NCI-H1417 (cell line): ENCODE measurements at places on chromosomes 6 and 20.

DNA sequence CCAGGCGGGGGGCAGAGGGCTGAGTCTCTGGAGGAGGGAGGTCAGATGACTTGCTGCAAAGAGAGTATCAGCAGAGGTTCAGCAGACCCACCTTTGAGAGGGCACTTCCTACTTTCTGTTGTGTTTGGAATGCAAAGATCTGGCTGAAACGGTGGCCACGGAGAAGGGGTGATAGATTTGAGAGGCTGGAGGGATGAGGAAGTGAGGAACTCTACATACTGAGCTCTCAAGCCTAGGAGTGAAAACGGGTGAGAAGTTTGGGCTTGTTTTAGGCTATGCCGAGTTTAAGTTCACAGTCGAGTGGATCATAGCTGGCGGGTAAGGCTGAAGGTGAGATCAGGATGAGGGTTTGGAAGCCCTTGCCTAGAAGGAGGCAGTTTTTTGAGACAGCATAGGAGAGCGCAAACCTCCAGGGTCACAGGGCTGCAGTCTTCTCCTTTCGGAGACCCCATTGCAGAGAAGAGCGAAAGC, 477 bp upstream of the ITPA start:
- no peak for DNase-seq

DNA sequence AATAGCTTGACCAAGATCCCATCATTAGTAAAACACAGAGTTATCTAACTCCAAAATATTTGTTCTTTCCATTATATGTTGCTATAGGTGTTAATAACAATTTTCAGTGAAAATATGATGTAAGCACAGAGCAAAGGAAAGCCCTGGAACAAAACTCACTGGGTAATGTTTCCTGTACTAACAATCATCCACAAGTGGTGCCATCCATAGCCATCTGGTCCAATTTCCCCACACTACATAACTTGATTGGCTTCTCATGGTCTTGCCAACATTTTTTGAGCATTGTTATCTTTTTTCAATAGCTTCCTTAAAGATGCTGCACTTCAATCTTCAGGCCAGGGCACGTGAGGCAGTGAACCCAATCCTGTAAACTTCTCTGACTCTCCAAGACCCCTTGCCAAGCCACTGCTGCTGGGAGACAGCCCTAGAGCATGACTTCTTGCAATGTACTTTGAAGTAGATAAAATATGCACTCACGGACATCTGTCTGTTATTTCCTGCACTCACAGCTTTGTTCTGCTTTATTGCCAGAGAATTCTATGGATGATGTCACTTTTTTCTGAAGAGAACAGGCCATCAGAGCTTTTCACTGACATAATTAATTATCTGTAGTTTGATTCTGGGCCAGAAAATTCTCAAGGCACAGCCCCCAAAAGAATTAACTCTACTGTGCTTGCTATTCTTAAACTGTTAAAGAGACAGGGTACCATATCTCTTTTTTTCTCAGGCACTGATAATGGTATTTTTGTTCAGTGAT, 97.5 kb upstream of the TMEM30A start:
- DNase-seq: no peak

GRCh38 chr6:13466304-13467215, 20.8 kb downstream of the GFOD1 start:
- no peak for DNase-seq

DNA sequence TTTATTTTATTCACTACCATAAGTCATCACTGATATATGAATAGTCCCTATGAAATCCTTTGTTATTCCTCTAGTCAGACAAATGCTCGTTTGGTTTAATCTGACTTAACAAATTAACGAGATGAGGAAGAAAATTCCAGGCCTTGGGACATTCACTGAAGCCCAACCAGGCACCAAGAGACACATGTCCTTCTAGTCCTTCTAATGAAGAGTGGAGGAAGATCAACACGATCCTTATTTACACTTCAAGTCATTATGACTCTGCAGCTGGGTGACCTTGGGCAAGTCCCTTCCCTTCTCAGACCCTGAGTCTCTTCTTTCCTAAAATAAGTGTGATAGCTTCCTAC, 117.5 kb downstream of the CEBPB start:
- DNase-seq: no peak

DNA sequence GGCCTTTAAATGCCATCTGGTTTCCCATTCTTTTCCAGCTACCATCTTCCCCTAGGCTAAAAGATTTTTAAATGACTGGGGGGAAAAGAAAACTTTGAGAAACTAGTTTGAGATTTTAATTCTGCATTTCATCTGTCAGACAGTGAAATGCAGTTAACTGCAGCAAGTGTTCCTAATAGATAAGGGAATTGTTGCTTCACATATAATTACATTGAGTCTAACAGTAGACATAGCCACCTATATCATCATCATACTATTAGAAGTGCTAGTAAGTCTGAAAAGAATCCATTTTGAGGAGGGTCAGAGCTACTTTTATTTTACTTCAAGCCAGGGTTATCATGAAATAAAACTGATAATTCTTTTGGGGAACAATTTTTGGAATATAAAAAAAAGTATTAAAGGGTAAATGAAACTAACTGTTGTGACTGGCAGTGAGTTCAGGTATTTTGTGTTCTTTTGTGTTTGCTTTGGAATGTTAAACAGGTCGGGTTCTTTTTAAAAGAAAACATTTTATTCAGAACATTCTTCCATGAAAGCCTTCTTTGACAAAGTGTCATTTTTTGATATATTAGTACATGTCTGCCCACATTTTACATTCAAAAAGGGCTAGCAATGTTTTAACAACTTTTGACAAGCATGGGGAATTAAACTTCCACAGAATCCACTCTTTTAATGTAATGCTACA, 170.1 kb downstream of the HS3ST5 start:
- no peak for DNase-seq
